ENCODE measurements at places on chromosomes 6 and 20. TPM values are rescaled to one million over a fixed set of nuclear protein-coding genes. Genes with fewer than 3 reads are reported as not detected.

- no peak for DNase-seq
Observed at GRCh38 chr6:17633465-17634188, 33.5 kb downstream of the FAM8A1 start.

DNA sequence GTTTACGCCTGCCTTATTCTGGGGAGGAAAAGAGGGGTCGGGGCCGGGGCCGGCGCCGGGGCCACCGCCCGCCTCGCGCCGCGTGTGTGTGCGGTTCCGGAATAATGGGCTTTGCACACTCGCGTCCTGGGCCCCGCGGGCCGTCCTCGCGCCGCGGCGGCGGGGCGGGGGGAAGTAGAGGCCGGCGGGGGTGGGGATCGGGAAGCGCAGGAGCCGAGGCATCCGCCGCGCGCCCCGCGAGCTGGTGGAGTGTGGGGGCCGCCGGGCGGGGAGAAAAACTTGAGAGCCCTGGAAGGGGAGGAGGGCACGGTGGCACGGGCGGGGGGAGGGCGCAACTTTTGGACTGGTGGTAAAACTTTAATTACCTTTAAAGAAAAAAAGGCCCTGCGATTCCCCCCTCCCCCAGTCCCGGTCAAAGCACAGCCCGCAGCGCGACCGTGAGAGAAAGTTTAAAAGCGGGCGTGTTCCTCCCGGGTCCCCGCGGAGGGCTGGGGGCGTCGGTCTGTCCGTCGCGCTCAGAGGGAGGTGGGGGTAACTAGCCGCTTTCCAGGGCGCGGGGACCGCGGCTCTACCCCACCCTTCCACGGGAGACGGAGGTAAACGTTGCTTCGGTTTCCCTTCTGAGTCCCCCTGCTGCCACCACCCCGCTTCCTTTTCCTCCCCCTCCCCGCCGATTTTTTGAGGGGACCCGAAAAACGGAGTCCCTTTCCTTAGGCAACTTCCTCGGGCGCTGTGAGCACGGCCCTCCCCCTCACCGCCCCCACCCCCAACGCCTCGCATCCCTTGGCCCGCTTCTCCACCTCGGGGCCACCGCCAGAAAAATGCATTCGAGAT lies 1.9 kb downstream of the L3MBTL3 start:
- no peak for DNase-seq

DNA sequence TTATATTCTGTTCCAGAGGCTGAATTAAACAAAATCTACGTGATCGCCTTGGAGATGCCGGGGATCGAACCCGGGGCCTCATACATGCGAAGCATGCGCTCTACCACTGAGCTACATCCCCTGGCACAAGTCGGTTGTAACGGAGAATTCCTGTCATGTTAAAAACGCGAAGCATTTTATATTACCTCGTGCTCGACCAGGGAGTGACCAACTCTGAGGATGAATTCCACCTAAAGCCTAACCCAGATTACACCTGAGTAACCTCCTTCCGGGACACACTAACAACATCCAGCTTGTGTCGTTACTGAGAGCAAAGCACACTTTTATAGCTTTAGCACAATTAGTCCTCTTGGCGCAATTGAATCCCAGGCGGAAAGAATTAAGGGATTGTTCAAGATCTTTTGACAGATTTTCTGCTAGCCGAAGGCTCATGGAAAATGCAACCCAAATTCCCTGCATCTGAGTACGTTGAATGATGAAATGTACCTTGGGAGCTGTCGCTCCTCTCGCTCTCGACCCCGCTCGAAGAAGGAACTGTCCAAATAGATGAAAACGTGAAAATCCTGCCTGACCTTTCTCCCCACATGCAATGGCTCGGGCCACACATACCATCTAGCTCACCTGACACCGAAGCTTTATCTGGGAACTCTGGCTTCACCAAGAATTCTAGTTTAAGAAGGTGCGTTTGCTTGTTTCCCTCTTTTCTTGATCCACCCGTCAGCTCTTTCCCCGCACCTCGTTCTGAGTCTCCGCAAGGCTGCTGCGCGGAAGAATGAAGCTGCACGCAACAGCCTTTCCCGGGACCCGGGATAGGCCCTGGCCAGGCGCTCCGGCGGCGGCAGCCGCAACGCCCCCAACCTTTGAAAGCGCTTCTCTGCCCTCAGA lies 148.3 kb downstream of the GPX5 start:
- peak; percentile 33 for DNase-seq

DLGAP4 gene
- 27.5 TPM for polyA plus RNA-seq

TCP11 gene
- 0.11 TPM for polyA plus RNA-seq
